ENCODE measurements at places on chromosomes 12 and 14. TPM values are rescaled to one million over a fixed set of nuclear protein-coding genes. Genes with fewer than 3 reads are reported as not detected.
A peak's percentile ranks its signal among the peaks of the same experiment; 100 is the strongest.

DNA sequence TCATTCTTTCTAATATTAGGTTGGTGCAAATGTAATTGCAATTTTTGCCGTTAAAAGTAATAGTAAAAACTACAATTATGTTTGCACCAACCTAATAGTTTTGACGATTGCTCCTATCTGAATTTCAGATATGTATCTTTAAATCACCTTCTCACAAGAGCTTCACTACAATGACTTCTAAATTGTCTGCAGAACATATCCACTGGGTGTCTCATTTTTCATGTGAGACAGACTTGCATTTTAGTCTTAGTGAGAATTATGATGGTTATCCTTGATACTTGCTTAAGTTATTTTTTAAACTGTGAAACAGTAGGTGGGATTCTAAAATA, 84.6 kb downstream of the ITPR2 start:
- no peak for DNase-seq

- DNase-seq, result no peak
Measured at GRCh38 chr14:68814238-68814538, 21.3 kb upstream of the ZFP36L1 start.

Gene PROX2
- total RNA-seq, result not detected

DNA sequence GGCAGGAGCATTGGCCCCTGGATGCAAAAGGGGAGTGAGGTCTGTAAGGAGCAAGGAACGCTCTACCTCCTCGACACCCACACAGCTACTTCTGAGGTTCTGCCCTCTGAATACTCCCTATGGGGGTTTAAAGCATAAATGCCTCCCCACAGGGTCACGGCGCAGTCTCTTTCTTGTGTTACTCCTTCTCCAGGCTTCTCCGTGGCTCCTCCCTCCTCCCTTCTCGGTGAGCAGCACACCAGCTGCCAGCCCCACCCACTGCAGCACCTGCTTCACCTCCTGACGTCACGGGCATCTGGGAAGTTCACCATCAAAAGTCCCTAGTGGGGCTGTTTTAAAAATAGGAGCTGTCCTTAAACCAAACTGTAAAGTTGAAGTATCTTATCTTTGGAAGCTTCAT, 67.3 kb downstream of the SPTB start:
- DNase-seq, result no peak

- no peak for DNase-seq
Measured at GRCh38 chr14:51638071-51638944, 13.4 kb upstream of the FRMD6 start.

Gene INSM2
- not detected for total RNA-seq

- no peak for DNase-seq
Measured at GRCh38 chr12:125148316-125148715, 83.1 kb downstream of the AACS start.

GRCh38 chr14:60482743-60483142, 3.1 kb downstream of the C14orf39 start:
- no peak for DNase-seq

GRCh38 chr12:59861635-59862034, 265.8 kb downstream of the SLC16A7 start:
- no peak for DNase-seq

DNA sequence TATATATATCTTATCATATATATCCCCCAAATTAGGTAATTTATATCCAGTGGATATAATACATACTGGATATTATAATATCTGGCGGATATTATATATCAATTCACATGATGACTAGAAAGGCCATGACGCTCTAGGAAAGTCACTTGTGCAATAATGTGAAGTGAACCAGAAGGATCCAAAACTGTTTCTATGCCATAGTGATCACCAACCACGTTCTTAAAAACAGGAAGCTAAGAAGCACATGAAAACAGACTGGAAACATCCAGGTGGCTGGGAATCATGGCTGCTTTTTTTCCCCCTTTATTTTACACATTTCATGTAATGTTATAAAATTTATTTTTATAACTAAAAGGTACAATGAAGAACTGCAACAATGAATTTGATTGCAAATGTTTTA, 1.4 kb downstream of the GUCY2C start:
- DNase-seq, result no peak

- DNase-seq, result no peak
Measured at GRCh38 chr12:22916241-22916640, 291.3 kb downstream of the ETNK1 start.

DNA sequence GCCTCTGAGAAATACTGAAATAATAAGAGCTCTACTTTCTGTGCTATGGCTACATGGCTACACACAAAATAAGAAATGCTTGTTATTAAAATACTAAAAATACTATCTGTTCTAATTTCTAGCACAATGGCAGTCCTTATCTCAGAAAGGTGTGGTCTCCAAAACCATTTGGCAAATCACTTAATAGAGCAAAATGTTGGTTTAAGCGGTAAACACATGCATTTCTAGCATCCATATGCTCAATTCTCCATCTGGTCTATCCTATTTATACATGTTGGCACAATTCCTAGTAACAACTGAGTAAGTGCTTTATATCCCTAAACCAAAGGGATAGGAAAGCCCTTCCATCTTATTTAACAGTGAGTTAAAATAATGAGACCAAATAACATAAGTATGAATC, 107.0 kb downstream of the PAPLN start:
- no peak for DNase-seq

GRCh38 chr12:55728186-55728938, 447 bp downstream of the CD63 start:
- peak; percentile 92 for DNase-seq

DNA sequence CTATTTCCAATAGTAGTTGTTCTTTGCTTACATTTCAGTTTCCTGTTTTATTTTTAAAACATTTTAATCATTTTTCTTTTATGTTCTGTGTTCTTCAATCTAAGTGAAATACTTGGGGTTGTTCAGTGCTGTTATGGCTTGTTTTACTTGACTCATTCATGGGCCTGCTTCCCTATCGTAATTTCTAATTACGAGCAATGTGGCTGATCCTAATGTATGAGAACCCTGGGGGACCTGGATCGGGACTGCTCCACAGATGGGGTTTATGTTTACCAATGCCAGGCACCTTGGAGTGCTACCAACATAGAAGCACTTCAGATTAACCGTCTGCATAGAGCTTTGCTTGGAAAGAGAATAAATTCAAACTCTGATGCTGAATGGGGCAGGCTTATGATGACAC, 29.8 kb downstream of the TECPR2 start:
- DNase-seq, result no peak

Gene BIN2
- total RNA-seq, result 92.1 TPM

Gene ARL1
- 64.9 TPM for total RNA-seq

- no peak for DNase-seq
Measured at GRCh38 chr12:58670623-58671022, 249.7 kb downstream of the LRIG3 start.

DNA sequence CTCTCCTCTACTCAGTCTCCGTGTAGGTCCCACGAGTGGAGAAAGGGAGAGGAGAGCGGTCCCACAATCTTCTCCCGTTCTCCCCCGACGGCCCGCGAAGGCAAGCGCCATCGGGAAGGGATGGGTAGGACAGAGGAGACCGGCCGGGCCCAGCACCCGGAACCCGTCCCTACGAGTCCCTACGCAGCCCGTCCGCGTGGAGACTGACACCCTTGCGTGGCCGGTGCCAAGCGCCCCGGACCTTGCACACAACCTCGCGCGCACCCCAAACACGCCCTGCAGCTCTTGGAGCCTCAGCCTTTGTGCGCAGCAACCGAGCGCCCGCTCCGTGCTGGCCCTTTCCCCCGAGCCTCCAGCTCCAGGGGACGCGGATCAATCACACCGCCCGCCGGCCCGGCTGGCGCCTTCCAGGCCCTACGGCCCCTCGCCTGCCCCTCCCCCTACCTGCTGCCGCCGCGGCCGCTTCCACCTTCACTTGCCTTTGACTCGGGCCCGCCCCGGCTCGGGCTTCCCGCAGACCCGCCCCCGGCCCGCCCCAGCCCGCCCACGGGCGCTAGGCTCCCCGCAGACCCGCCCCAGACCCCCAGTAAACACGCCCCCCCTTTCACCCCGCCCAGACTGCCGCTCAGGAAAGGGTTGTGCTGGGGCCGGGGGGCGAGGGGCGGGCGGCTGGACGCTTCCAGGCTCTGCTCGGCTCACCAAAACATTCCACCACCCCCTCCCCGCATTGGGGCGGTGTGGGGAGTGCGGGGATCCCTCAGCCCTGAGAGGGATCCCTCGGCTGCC, at the start of gene NDRG2:
NDRG2 (minus strand) TSS at position 477 of the 786 bp plus-strand sequence. CDS start 1,746 bp downstream, outside the sequence.
- peak; percentile 94 for DNase-seq

DNA sequence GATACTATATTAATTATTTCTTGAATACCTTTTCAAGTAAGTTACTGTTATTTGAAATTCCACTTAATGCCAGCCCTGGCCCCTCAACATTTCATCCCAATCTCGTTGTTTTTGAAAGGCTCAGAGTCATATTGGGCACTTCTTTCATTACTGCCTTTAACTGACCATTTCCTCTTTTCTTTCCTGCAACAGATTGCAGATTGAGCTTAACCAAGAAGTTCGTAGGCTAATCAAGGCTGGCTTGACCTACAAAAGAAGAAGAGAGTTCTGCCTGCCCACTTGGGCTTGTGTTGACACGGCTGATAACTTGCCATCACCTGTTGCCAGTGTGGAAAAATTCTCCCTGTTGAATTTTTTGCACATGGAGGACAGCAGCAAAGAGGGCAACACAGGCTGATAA, 91.0 kb downstream of the FLRT2 start:
- no peak for DNase-seq

- DNase-seq, result no peak
Measured at GRCh38 chr12:69886109-69886508, 61.1 kb downstream of the MYRFL start.

DNA sequence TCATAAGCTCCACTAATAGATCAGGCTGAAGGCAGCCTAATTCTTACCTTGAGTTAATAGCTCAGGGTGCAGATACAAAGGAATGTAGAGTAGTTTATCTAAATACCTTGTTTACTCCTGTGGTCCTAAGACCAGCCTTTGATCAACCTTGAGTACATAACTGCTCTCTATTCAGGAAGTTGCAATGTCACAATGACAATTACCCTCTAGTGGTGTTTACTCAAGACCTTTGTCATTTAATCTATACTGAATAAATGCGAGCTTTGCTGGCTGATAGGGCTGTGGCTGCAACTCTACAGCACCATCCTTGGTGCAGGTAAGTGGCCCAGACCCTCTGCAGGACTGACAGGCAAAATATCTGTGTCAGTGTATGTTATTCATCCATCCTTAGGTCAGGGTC, 282.7 kb downstream of the ATXN7L3B start:
- no peak for DNase-seq

Gene ZNF268
- total RNA-seq, result 20.0 TPM

DNA sequence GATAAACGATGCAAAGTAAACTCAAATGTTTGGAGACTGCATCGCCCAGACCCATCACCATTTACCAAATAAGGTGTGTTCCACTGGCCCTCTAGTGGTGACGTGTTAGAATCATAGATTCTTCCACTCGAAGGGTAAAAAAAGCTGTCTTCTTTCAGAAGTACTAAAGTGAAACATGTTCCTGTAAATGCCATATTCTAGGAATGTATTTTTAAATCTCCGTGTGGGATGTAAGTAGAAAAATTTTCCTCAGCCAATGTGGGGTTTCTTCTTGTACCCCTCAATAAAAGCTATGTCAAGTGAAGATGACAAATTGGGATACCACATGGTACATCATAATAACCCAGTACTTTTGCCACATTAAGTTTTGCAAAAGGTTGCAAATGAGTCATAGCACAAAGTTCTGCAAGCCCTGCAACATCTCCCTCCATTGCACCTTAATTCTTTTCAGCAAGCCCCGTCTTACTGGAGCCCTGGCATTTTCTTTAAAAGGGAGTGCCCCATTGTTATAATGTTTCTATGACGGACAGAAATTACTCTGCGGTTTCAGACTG, 100.8 kb downstream of the CCER1 start:
- no peak for DNase-seq

DNA sequence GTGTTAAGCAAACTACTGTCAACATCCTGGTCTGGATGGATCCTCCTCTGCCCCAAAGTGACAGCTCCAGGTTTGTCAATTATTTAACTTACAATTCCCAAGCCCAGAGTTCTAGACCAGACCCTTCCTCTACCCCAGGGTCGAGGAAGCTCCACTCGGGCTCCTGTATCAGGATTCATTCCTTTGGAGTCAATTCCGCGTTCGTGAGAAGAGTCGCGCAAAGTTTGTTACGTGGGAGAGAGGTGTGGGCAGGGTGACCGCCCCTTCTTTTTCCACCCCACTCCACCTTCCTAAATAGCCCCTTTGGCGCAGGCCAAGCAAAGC, 479 bp downstream of the SEL1L start:
- no peak for DNase-seq

DNA sequence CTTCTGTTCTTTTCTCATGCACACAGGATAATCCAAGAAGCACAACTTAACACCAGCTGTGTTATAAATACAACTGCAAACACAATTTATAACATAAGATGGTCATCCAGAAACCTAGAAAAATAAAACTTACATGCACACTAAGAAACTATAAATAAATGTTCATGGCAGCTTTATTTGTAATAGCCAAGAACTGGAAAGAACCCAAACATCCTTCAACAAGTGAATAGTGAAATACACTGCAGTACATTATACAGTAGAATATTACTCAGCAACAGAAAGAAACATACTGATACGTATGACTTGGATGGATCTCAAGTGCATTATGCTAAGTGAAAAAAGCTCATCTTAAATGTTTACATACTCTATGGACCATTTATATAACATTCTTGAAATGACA, 132.7 kb downstream of the SPTSSA start:
- DNase-seq, result no peak

- no peak for DNase-seq
Measured at GRCh38 chr12:95820096-95820703, 29.6 kb upstream of the NTN4 start.

- no peak for DNase-seq
Measured at GRCh38 chr12:51621156-51621922, 30.3 kb downstream of the SCN8A start.

DNA sequence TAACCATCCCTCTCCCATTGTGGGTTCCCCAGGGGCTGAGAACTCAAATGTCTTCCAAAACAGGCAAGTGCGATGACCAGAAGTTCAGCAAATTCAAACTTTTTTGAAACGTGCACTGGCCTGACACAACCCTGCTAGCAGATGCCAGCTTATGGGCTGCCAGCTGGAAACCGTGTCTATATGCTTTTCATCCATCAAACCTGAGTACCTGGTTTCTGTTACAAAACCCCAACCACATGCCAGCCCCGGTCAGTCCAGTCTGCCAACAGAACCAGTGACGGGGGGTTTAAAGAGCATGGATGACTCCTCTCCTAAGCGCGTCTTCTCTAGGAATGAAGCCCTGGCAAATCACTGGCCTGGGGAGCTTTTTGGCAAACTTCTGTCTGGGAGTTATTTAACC, 189.7 kb downstream of the TTC7B start:
- no peak for DNase-seq

Gene CBX5
- 60.3 TPM for total RNA-seq

All from spleen (tissue), 13 donors.